ENCODE measurements at places on chromosomes 11 and 22. TPM values are rescaled to one million over a fixed set of nuclear protein-coding genes. Genes with fewer than 3 reads are reported as not detected.

Gene NXPE2
- total RNA-seq, result not detected

Gene MFNG
- total RNA-seq, result 0.46 TPM

Gene ALG8
- 27.6 TPM for total RNA-seq

GRCh38 chr11:125375146-125375545 lies 120.9 kb downstream of the FEZ1 start:
- no peak for DNase-seq

DNA sequence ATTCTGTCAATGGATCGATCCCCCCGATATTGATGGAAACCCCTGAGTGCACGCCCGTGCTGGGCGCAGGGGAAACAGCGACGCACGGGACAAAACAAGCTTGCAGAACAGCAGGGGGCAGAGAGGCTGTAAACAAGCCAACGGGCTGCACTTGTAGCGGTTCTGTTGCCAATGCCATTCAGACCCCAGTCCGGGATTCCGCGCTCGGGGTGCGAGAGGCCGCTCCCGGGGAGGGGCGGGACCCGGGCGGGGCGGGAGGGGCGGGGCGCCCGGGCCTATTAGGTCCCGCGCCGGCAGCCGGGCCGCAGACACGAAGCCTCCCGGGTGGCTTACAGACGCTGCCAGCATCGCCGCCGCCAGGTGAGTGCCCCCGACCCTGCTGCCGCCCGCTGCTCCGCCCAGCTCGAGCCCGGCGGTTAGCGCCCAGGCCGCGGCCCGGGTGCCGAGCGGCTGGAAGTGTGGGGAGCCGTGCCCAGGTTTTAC lies at the start of gene BIK:
Gene BIK, plus strand, starts transcription at position 307 of the 483 bp plus-strand sequence. CDS start 13,273 bp downstream, outside the sequence.
- DNase-seq, result no peak

DNA sequence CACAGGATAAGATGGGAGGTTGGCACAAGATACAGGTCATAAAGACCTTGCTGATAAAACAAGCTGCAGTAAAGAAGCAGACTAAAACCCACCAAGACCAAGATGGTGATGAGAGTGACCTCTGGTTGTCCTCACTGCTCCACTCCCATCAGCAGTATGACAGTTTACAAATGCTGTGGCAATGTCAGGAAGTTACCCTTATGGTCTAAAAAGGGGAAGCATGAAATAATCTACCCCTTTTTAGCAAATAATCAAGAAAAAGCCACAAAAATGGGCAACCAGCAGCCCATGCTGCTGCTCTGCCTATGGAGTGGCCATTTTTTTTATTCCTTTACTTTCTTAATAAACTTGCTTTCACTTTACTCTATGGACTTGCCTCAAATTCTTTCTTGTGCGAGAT lies 8.7 kb upstream of the PIWIL4 start:
- no peak for DNase-seq

DNA sequence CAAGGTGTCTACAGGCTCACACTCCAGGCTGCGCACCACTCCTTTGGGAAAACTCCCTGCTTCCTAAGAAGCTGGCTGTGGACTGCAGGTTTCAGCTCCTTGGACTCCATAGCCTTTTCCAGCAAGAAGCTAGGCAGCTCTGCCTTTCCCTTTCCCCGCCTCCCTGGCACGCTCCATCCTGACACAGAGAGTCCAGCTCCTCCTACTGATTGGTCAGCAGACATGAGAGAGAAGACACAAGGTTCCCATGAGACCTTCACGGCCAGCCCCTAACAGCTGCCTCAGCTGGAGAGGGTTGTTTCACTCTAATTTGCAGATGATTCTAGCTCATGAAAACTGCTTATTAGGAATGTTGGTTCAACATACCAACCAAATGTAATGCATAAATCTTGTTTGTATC lies 27.6 kb downstream of the TENM4 start:
- peak; percentile 45 for DNase-seq
